ENCODE measurements at places on chromosomes 2 and 18.

GRCh38 chr18:7325126-7325430, 94.2 kb downstream of the LRRC30 start:
- peak; percentile 14 for DNase-seq

DNA sequence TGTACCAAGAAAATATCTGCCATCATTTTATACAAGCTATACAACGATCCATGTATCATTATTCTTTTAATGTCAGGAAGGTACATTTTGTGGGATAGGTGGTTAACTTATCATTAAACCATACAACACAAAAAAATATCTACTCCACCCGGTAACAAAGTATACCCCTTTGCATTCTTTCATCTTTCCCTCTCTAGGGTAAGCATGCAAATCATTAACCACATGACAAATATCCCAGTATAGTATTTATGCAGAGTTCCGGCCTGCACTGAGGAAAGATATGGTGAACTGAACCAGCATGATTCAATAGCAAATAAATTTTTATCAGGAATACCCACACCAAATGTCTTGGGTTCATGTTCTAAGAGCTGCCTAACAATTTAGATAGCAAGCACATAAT, 22.5 kb upstream of the SULT1C2 start:
- DNase-seq, result no peak

- DNase-seq, result no peak
These were observed 35.2 kb downstream of the STK39 start for GRCh38 chr2:168212167-168212566.

GRCh38 chr2:150750720-150751119, 263.3 kb upstream of the RND3 start:
- DNase-seq, result peak; percentile 1

DNA sequence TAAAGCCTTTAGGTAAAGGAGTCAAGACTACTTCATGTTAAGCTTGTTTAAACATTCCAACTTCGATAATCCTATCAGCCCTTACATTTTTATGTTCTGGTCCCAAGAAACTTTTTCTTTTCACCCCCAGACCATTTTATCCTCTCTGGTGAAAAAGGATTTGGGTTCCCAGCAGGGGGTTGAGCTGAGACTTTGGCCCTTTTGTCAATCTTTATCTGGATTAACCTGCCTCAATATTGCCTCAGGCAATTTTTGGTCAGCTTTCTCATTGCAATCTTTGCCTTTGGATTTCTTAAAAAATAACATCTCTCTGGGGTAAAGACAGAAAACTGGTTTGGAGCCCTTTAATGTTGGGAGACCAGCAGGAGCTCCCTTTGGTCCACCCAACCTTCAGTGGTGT, 33.9 kb upstream of the CSRNP3 start:
- DNase-seq, result no peak

DNA sequence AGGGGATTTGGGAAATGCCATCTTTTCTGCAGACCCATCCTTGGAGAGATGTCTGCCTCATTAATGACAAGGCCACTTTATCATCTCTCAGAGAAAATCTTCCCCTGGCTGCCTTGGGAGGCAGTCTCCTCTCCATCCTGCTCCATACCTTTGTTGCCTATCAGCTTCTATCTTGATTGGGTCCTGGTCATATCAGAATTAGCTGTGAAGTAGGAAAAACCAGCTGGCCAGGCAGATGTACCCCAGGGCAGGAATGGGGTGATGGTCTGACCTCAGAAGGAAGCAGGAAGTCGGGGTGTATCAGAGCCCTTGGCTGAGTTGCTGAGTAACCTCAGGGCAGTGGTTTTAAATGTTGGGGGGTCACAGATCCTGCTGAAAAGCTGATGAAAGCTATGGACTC, 41.3 kb downstream of the ALK start:
- no peak for DNase-seq

DNA sequence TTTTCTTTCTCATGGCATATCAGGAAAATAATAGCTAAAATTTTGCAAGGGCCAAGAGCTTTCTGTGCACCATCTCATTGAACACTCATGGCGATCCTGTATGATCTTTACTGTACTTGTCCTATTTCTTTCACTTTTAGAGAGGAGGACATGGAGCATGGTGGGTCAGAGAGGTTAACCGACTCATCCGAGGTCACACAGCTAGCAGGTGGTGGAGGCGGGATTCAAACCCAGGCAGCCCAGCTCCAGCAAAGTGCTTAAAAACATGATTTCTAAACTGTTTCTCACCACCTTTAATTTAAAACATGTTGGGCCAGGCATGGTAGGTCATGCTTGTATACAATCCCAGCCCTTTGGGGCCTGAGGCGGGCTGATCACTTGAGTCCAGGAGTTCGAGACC, 6.4 kb downstream of the NGEF start:
- no peak for DNase-seq

DNA sequence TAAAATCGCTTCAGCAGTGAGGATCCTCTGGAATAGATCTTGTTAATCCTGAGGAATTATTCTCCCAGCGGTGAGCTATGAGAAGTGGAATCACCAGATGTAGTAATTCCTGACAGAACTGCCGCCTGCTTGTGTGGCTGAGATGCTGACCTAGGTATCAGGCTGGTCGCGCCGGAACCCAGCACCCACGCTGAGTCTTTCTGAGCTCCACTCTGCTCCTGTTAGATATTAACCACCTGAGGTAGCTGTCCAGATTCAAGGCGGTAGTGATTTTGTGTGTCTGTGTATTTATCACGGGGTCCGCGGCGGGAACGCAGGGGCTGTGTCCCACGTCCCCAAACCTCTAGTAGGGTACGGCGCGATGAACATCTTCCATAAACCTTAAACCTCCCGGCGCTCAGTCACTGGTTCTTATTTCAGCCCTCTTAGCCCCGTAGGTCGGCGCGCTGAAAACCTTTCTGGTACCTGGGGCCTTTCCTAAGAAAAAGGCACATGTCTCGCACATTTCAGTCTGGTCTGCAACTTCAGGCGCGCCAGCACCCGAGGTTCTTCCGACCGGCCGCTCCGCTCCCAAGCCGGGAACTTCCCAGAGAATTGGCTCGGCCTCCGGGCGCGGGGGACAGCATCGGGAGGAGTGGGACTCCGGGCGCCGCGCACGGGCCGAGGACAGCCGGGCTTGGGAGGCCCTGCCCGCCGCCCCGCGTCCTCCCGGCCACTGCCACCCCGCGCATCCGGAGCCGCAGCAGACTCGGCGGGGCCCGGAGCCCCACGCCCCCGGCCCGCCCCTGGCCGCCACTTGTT, 542 bp upstream of the CNNM3 start:
- no peak for DNase-seq

DNA sequence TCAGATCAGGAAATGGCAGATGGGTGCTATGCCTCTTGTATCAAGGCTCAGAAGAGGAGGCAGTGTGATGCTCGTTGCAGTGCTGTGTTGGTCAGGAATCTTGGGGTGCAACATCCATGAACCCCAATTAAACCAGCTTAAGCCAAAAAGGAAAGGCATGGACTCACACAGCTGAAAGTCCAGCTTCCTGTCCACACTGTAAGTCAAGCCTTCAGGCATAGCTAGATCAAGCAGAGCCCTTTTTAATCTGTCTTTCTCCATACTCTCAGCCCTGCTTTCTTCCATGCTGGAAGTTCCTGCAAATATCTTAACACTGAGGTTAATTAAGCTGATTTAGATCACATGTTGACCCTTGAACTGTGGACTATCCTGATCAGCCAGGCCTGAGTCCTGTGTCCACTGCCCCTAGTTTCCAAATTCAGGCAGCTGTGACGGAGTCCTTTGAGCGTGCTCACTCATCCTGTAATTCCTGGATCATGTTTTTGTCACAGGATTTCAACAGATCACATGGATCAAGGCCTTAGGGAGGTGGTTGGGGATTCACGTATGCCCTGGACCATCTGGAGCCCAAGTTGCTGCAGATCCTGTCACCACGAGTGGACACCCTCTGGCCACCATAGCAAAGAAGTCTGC, 4.5 kb upstream of the C2orf74 start:
- DNase-seq, result no peak

- peak; percentile 24 for DNase-seq
These were observed 219.9 kb downstream of the ZNF407 start for GRCh38 chr18:74817576-74817975.
